ENCODE measurements at places on chromosomes 7 and 10.

GRCh38 chr7:118845791-118846190 lies 621.3 kb downstream of the ANKRD7 start:
- no peak for DNase-seq

GRCh38 chr7:29375641-29376562 lies 181.3 kb downstream of the CHN2 start:
- no peak for DNase-seq

DNA sequence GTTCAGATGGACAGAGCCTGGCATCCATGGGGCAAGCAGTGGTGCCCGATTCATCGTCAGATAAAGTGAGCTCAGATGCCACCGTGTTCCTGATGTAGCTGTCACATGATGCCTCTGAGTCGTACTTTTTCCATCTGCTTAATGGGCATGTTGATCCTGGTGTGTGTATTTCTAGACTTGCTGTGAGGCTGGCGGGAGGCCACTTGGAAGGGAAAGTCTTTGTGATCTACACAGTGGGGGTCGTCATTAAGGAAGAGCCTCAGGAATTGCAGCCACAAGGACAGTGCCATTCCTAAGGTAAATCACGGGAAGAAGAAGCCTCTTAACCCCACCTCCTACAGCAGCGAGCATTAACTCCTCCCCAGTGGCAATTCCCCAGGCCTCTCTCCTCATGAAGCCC lies 63.0 kb downstream of the RGS10 start:
- DNase-seq, result no peak

- no peak for DNase-seq
These were observed 224.4 kb downstream of the MAD1L1 start for GRCh38 chr7:2008101-2008935.

GRCh38 chr10:5565671-5566581 lies 41.2 kb downstream of the CALML3 start:
- DNase-seq, result no peak

GRCh38 chr7:97499204-97499603 lies 232.7 kb upstream of the TAC1 start:
- no peak for DNase-seq

DNA sequence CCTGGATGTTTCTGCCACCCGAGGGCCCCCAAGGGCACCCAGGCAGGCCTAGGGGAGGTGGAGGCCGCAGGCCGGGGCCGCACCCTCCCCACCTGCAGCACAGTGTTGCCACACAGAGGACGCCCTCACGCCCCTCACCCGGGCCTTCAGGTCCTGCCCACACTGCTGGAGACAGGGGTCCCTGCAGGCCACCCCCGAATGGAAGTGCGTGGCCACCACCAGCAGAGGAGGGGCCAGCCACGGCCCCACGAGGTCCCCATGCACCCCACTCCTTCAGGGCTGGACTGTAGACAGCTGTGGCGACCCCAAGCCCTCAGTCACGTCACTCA lies 35.4 kb downstream of the ADAP1 start:
- no peak for DNase-seq

GRCh38 chr10:102644066-102644645 lies at the start of gene TRIM8:
TRIM8 (plus strand) TSS chr10:102644479; CDS start chr10:102644618, 139 bp downstream.
- no peak for DNase-seq

DNA sequence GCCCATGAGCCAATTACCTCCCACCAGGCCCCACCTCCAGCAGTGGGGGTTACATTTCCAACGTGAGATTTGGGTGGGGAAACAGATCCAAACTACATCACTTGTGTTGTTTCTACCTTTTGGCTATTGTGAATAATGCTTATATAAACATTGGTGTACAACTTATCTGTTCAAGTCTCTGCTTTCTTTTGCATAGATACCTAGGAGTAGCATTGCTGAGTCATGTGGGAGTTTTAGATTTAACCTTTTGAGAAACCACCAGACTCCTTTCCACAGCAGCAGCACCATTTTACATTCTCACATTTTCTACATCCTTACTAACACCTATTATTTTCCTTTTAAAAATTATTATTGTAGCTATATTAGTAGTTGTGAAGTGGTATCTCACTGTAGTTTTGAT lies 14.4 kb upstream of the FRA10AC1 start:
- no peak for DNase-seq

GRCh38 chr7:39154815-39155214 lies 177.1 kb downstream of the POU6F2 start:
- DNase-seq, result no peak

DNA sequence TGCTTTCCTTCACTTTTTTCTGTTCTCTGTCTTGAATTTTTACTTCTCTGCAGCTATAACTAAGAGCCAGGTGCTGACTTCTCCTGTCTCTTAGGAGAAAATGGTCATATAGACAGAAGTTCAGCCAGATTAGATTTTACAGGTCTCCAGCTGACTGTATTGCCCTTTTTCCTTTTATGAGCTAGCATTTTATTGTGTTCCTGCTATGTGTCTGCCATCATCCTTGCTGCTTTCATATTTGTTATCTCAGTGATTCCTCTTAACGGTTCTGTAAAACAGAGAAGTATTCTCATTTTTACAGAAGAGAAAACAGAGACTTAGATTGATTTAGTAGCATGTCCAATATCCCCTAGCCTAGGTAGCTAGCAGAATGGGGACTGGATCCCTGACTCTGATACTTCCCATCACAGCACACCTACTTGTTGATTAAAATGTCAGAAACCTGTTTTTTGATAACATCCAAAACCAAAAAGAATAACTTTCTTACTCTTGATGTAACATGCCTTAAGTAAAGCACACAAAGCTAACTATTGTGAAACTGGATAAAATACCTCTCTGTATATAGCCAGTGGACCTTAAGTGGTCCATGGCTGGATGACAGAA lies 5.2 kb downstream of the KAT6B start:
- DNase-seq, result no peak

DNA sequence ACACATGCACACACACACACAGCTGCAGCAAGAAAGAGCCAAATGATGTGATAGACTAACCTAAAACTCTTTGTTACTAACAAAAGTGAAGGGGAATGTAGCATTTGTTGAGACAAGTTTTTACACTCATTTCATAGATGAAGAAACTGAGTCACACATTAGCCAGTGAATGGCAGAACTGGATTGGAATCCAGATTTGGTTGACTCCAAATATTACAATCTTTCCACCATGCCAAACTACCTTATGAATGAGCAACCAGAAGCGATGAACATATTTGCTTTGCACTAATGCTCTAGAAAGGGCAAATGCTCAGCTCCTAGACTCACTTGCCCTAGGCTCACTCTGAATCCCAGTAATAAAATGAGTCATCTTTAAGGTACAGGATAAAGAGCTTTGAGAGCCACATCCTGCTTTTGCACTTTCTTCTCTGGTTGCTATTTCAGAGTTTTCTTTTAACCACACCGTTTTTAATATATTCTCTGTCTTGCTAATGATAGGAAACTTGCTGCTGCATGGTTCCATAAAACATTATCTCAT lies 111.9 kb downstream of the GPAM start:
- no peak for DNase-seq

GRCh38 chr7:143261901-143262300 lies 1.3 kb upstream of the GSTK1 start:
- no peak for DNase-seq

DNA sequence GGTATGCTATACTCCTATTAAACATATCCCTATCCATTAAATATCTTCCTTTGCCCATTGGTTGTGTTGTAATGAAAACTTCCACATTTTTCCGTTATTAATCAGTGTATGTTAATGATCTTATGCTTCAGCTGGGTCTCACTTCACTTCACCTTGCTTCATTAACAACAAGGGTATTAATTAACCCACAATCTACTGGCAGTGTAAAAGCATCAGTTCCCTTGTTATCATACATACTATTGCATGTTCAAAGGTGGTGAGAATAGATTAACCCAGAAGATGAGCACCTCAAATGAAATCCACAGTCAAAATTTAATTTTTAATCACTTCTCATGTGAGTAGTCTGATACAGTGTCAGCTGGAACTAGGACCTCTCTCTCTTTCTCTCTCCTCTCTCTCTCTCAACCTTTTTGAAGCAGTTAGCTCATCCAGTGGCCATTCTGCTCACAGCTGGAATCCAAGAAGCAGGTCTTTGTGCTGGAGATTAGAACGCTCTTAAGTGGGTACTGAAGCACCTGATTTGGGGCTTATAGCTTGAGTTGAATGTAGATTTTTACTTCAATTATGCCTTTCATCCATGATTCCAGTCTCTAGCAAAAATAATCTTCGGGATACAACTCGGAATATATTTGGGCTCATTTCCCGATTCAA lies 172.3 kb downstream of the RAPGEF5 start:
- no peak for DNase-seq

DNA sequence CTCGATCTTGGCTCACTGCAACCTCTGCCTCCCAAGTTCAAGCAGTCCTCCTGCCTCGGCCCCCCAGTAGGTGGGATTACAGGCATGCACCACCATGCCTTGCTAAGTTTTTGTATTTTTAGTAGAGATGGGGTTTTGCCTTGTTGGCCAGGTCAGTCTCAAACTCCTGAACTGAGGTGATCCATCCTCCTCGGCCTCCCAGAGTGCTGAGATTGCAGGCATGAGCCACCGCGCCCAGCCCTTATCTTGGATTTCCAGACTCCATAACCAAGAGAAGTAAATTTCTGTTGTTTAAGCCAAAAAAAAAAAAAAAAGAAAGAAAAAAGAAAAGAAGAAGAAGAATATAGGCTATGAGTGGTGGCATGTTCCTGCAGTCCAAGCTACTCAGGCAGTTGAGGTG lies 53.3 kb upstream of the RABGEF1 start:
- DNase-seq, result no peak

- no peak for DNase-seq
These were observed 138.1 kb downstream of the RELN start for GRCh38 chr7:103851357-103851756.

GRCh38 chr7:117230276-117231046 lies 92.4 kb downstream of the WNT2 start:
- DNase-seq, result no peak

GRCh38 chr10:84337199-84337598 lies 8.8 kb downstream of the CCSER2 start:
- DNase-seq, result no peak

- no peak for DNase-seq
These were observed 16.8 kb downstream of the LAT2 start for GRCh38 chr7:74226633-74227032.

- no peak for DNase-seq
These were observed 2.4 kb upstream of the UBE3C start for GRCh38 chr7:157136372-157136771.

GRCh38 chr7:69190025-69190424 lies 408.2 kb upstream of the AUTS2 start:
- DNase-seq, result no peak

- no peak for DNase-seq
These were observed 85.9 kb downstream of the PRKAG2 start for GRCh38 chr7:151790830-151791620.

GRCh38 chr10:86447432-86447831 lies 74.2 kb downstream of the WAPL start:
- DNase-seq, result no peak

DNA sequence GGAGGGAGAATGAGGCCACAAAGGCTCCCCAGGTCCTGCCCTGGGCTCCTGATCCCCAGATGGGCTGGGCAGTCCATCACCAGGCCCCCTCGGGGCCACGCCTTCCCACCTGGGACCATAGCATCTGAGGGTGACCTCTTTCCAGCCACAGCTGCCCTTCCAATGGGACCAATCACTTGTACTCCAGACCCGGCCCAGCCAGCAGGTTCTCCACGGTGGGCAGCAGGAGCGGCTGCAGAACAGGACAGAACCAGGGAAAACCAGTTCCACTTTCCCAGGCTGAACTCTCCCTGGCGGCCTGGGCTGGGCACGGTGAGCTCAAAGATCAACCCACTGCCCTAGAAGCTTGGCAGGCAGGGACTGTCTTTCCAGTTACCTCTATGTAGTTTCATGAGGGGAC lies 257.6 kb downstream of the MAD1L1 start:
- no peak for DNase-seq

- DNase-seq, result no peak
These were observed 556.1 kb upstream of the AUTS2 start for GRCh38 chr7:69042138-69042537.

- DNase-seq, result no peak
These were observed 128.4 kb upstream of the PHYHIPL start for GRCh38 chr10:59047957-59048618.

- DNase-seq, result no peak
These were observed 277.1 kb downstream of the SNX13 start for GRCh38 chr7:17663061-17663675.

DNA sequence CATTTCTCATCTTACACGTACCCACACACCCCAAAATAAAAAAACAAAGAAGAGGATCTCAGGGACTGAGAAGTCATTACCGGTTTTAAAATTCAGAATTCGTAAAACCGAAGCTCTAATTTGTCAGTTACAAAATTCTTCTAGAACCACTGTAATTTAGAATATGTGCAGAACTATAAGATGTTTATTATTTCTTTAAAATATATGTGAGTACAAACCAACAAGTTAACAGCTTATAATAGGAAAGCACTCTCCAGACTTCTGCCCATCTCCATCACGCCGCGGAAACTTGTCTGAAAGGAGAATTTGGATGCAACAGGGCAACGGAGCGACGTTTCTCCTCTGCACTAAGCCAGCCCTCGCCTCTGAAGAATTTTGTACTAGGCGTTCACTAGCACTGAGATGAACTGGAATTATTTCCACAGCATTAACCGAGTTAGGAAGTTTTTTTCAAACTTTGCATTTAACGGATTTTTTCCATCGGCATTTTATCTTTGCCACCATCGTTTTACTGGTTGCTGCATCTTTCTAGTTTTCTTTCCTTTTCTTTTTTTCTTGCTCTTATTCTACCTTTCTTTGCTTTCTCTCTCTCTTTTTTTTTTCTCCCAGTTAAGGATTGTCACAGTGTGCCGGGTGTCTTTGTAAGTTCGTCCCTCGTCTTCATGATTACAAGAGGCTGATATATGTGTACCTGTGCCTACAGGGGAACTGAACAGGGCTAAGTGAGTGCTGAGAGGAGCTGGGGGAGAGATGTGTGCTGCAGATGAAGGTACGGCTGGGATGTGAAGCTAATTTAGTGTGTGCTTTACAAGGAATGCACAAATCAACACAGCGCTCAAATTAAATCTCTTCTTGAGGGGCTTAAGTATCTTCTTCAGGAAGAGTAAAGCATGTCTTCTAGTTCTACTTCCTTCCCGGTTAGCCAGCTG lies 295.9 kb upstream of the NFE2L3 start:
- DNase-seq, result no peak

- DNase-seq, result no peak
These were observed 5.1 kb downstream of the AUTS2 start for GRCh38 chr7:69603351-69603750.

DNA sequence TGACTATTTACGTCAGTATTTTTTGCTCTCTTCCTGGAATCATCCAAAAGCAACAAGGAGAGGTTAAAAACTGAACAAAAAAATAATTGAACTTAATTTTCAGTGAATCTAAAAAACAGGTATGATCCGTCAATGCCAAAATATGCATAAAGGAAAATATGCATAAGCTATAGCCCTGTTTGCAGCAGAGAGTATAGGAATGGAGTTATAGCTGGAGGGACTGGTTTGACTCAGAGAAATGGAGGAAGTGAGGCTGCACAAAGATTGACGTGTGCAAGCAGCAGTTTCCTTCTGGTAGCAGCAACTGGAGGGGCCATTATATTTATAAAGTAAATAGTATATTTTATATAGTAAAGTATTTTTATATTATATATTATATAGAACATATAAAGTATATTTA lies 37.1 kb downstream of the GNG11 start:
- DNase-seq, result no peak

DNA sequence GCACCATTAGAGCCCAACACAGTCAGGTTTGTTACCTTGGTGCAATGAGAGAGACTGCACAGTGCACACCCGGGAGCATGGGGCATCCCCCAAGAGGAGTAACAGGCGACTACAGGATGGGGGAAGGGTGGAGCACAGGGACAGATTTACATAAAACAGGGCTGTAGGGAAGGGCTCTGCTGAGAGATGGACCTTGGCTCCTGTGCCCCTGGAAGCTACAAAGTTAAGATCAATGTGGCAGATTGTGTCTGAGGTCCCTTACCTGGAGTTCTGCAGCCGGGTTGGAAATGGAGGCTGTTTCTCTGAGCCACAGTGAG lies 13.7 kb upstream of the SLC18A3 start:
- DNase-seq, result no peak
